Stimulated activated CD8-positive, alpha-beta memory T cell treated with anti-CD3 and anti-CD28 coated beads, Interleukin-7, amount 100 ng/mL, for 1 hour (primary cell): ENCODE measurements at places on chromosomes 7 and 10.

DNA sequence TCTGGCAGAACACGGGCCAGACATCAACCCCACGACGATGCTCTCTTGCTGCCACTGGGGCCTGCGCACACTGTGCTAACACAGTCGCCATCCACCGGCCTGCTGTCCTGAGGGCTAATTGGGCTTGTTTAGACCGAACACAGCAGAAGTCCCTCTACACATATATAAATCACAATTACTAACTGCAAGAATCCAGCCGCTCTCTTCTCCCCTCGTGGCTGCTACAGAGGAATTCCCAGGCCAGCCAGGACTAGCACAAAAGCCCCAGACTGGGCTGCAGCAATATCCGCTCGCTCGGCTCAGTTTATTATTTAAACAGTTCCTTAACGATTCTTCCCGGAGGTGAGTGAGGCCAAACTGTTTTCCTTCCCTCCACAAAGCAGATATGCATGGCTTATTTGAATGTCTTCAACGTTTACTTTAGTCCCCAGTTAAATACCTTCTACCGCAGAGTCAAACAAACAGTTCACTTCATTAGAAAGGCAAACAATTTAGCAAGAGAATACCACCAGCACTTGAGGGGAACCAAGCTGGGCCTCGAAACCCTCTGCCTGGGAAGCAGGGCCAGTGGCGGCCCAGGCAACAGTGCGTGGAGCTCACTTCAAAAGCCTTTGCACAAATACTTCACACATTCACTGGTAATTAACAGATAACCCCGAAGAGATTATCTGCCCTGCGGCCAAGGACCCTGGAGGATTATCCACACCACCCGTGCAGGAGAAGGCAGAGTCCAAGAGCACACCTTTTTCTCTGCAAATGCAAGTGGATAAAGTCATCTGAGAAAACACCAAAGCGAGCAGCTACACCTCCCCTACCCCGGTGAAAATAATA is 145.3 kb downstream of the GLI3 start:
- DNase-seq: no peak

DNA sequence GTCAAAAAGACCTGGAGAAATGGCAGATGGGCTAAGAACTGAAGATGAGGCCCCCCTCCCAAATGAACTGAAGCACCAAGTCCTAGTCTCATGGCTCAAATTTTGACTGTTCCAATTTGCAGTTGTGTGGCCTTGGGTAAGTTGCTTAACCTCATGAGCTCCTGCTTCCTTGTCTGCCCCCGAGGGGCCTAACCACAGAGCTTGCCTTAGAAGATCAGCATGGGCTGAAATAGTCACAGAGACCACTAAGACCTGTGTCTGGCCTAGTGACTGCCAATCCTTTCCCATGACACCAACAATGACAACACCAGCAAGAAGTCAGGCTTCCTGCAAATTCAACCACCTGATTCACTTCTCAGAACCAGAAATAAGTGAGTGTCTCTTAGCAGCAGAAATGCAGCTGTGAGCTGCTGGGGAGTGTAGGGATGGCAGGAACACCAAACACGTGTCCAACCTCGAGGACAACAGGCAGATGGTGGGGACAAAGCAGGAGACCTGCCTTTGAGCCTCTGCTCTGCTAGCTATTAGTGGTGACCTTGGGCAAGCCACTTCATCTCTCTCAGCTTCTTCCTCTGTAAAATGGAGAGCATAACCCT is 23.7 kb downstream of the CRHR2 start:
- DNase-seq: no peak

DNA sequence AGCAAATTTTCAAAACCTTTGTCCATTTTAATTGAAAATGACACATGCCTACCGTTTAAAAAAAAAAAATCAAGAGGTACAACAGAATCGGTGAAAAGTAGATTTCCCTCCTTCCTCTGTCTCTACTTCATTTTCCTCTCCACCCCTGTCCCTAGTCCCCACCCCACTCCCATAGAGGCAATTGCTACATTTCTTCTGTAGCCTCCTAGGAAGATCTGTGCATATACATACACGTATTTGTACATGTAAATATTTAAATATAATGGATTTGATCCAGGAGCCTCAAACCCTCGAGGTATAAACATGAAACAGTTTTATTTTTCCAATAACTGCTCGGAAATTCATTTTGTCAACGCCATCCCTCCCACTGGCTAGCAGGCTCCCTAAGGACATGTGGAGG is 14.1 kb upstream of the SLC29A3 start:
- no peak for DNase-seq

DNA sequence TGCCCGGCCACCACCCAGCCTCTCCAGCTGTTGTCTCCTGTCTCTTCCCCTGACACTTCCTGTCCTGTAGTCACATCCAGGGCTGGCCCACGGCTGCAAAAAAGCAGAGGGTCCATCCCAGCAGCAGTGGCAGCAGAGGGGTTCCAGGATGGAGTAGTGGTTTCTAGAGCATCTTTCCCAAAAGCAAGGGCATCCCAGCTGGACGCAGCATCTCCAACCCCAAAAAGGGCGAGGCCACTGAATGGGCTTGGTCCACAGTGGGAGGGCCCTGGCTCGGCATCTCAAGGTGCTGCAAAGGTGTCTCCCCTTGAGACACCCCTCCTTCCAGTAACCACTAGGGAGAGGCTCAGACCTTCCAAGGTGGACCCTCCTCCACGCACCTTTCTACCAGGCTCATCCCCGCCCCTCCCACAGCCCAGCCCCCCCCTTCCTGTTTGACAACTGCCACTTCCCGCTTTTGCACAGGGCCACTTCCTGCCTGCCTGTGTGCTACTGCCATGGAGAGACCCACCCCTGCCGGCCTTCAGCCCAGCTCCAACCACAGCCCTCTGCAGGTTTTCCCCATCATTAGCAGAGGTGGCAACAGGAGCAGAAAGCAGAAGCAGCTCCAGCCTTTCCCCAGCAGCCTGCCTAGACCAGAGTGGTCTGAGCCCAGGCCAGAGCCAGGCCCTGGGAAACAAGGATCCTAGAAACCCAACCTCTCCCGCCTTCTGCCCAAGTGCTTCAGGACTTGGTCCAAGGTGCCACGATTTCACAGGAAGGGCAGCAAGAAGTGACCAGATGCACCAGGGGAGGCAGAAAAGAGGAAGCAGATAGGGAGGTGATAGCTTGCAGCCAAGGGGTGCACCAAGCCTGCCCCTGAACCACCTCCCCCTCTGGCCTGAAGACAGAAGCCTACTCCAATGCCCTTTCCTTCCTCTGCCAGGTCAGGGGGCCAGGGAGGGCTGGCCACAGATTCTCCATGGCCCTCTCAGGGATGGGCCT is 8.6 kb downstream of the CAMK2G start:
- DNase-seq: no peak

- no peak for DNase-seq
Measured at GRCh38 chr10:24873281-24873683, 79.1 kb downstream of the PRTFDC1 start.

DNA sequence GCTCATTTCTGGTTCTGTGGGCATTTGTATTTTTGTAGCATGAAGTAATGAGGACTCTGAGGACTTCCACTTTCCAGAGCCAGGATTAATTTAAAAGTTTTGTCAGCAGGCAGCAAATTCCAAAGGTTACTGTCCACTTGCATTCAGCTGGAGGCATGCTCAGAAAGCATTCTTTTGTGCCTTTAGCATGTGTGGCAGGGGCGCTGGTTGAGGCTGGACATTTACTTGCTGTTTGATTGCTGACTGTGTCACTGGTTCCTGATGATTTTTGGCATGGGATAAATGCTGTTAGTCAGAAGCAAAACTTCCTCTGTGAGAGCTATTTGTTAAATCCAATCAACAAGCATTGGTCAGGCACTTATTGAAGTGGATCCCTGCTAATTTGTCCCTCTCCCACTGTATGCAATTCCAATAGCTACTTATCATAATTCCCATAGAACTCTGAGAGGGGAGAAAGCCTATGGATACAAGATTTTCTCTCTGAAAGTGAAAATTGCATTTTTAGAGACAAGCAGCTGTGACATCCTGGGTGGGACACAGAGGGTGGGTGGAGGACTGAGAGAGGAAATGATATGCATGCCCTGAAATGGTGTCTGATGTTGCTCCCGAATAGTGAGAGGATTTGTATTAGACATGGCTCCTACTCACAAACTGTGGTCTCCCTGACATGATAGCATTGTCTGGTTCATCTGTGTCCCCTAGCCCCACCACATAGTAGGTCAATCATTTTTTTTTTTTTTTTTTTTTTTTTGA is 161.2 kb upstream of the WDR11 start:
- no peak for DNase-seq

- DNase-seq: no peak
Measured at GRCh38 chr10:63667596-63668480, 146.6 kb downstream of the REEP3 start.

GRCh38 chr7:4766666-4767519 is 8.5 kb upstream of the AP5Z1 start:
- no peak for DNase-seq

- DNase-seq: no peak
Measured at GRCh38 chr7:35753761-35754603, 46.9 kb upstream of the SEPTIN7 start.

- no peak for DNase-seq
Measured at GRCh38 chr7:106216517-106216922, 68.3 kb downstream of the NAMPT start.

- DNase-seq: no peak
Measured at GRCh38 chr7:148722340-148723165, 23.9 kb downstream of the CUL1 start.

- no peak for DNase-seq
Measured at GRCh38 chr10:101467286-101467770, 113.4 kb downstream of the BTRC start.

- DNase-seq: no peak
Measured at GRCh38 chr7:16350634-16351033, 70.7 kb downstream of the CRPPA start.

DNA sequence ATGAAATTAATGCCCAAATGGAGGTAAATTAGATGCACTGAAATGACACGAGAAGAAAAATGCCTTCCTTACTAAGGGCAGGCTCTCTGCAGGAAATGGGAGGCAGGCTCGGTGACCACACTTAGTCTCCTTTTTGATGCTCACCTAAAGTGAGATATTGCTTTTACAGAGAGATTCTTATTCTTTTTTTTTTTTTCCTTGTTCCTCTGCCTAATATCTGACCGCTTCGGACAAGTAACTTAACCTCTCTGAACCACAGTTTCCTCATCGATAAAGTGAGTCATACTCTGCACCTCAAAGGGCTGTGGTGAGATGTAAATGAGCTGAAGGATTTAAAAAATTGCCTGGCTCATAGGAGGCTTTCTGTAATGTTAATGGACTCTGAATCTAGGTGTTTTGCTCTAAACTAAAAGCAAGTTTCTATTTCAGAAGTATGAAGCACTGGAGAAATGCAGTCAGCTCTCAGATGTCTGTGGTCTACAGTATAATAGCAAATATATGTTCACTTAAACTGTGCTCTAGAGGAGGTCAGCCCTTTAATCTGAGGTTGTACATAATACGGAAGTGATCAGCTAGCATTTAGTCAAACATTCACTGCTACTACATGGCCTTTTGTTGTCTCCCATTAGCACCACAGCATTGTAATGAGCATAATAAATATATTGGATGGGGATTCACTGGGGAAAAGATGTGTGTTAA is 23.2 kb downstream of the NKX2-3 start:
- DNase-seq: no peak

DNA sequence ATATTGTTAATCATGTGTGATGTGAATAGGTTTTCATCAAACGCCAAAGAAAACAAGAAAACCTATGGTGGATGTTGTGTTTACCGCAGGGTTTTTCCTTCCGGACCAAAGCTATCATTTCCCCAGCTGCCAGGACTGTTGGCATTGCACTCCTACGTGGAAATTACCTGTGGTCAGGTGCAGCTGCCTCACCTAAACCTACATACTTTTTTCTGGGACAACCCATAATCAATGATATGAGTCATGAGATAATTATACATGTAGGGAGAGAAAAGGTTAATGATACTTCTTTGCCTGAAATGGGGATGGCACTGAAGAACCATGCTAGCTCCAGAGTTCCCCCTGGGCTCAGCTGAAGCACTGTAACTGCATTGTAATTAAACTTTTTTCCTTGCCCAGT is 223.6 kb upstream of the SEMA3E start:
- DNase-seq: no peak

DNA sequence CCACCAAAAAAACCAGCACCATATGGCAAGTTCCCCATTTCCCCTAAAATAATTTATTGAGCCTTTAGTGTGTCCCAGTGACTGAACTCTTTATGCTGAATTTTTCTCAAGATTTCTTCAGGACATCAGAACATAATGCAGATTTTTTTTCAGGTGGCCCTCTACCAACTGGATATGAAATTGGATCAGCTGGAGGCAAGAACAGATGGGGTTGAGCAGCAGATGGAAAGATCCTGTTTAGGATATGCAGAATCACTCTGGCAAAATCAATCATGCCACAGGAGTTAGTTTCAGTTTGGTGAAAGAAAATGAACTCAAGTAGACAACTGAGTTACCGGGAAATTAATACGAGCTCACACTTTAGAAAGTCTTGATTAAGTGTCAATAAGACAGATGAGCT is 761.5 kb upstream of the C7orf33 start:
- DNase-seq: no peak

- DNase-seq: no peak
Measured at GRCh38 chr10:52217531-52217930, 96.5 kb upstream of the DKK1 start.

- DNase-seq: no peak
Measured at GRCh38 chr10:123252779-123253178, 98.6 kb downstream of the BUB3 start.

DNA sequence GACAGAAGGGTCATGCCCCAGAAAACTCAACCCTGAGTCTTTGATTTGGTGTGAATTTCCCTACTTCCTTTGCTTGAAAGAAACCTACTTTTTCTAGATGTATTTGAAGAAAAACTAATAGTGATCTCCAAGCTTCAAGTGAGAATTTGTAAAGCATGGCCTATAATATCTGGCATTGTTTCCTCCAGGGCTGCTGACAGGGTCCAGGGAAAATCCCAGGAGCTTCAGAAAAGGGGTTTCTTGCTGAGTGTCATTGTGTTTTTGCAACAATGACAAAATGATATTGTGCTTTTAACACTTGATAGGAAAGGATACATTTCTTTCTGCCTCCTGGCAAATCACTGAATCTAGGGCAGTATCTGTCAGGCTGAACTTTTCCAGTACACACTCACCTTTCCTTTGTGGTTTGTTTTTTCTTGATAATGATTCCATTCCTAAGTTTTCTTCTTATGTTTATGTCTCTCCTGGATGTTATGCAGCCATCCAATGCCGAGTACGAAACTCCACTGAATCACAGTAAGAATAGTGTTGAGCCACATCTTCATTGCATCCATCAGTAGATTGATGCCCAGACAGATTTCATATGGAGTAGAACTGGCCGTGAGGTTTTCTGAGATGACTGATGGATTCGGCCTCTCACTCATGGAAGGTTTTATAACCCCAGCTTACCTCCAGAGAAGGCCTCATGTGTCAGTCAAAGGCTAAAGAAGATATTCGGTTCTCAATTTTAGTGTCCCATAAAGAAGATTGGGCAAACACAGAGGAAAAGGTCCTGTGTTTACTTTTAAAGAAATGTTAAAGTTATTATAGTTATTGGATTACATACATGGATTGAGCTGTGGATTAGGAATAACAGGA is 76.9 kb upstream of the STEAP1B start:
- DNase-seq: no peak

- DNase-seq: no peak
Measured at GRCh38 chr10:103554488-103555324, 61.2 kb downstream of the NEURL1 start.

GRCh38 chr10:43354330-43354635 is 17.2 kb upstream of the FXYD4 start:
- DNase-seq: no peak
